ENCODE measurements at places on chromosomes 1 and 21.

GRCh38 chr1:203537806-203538464, 44.0 kb downstream of the OPTC start:
- DNase-seq = no peak

DNA sequence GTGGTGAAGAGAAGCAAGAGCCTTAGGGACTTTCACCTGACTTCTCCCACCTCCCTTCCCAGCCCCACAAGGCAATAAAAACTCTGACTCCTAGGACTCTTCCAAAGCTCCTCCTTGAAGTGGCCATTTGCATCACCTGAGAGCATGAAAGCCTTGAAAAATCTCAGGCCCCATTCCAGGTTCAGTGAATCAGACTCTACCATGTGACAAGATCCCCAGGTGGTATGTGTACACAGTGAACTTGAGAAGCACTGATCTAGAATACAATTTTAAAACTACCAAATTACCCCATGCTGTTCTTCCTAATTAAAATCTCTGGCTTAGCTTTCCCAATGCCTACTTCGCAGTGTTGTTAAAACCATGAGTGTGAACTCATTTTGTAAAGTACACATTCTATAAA, 195.1 kb upstream of the SAMSN1 start:
- no peak for DNase-seq

GRCh38 chr1:45879885-45880598, 76.6 kb downstream of the MAST2 start:
- DNase-seq = peak; percentile 66

DNA sequence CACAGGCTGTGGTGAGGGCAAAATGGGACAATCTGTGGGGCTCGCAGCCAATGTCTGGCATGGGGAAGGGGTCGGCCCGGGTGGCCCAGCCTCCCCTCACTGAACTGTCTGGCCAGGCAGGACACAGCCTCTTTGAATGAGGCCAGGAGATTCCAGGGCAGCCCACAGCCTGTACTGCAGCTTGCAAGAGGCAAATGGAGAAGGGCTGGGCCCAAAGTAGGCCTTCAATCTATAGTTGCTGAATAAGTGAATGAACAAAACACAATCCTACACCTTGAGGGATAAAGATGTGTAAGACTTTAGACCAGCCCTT, 23.2 kb downstream of the SLC27A3 start:
- no peak for DNase-seq

GRCh38 chr1:212699625-212700222, at the start of gene BATF3:
Gene BATF3 (minus strand): TSS chr1:212699840. CDS start chr1:212699762, 78 bp downstream.
- DNase-seq = peak; percentile 46

DNA sequence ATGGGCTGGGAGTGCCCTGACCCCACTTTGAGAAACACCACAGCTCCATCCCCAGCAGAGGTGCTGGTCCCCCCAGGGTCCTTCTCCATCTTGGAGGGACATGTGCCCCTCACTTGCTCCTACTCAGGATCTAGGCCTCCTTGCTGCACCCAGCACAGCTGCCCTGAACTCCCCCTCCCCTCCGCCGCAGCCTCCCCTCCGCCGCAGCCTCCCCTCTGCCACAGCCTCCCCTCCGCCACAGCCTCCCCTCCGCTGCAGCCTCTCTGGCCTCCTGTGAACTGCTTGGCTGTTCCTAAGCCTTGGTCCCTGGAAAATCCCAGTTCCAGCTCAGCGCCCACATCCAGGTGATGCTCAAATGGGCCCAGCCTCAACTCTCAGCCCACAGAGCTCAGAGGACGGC, 15.9 kb upstream of the TSPEAR start:
- no peak for DNase-seq

- DNase-seq = no peak
These were observed 922.8 kb upstream of the ADGRL4 start for GRCh38 chr1:79929356-79929755.

DNA sequence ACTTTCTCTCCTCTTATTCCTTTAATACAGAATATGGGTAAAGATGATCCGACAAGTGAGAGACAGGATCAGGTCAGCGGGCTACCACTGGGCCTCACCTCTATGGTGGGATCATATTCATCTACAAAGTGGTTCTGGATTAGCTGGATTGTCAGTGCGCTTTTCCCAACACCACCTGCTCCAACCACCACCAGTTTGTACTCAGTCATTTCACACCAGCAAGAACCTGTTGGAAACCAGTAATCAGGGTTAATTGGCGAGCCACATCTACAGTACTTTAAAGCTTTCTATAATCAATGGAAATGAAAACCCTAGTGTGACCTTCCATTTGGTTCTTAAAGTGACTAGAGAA, 643 bp downstream of the NRAS start:
- no peak for DNase-seq

DNA sequence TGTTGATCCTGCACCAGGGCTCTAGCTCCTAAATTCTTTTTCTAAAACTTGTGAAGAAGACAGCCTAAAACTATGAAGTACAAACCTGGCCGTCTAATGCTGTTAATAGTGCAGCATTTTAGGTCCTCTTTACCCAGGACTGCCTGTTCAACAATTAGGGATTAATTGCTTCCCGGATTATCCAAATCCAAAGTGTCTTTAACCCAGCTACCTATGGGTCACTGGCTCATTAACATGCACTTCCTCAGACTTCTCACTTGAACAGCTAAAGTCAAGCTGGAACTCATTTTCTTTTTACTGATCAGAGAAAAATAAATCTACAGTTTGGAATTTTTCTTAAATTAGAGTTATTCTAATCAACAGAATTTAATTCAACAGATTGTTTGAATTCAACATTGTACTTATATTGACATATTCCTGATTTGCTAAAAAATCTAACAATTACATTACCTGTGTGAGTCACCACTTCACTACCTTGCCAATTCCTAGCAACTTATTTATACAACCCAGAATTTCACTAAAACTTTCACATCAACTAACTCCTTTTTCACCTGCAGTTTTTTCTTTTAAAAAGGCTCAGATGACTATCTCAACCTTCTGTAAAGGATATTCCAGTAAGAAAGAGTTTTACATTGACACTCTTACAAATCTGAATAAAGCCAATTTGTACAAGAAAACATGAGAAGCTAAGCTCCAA, 3.3 kb downstream of the HNRNPU start:
- DNase-seq = peak; percentile 40

Data from Karpas-422 (cell line).